Brain pericyte (primary cell): ENCODE measurements at places on chromosomes 12 and 14.

DNA sequence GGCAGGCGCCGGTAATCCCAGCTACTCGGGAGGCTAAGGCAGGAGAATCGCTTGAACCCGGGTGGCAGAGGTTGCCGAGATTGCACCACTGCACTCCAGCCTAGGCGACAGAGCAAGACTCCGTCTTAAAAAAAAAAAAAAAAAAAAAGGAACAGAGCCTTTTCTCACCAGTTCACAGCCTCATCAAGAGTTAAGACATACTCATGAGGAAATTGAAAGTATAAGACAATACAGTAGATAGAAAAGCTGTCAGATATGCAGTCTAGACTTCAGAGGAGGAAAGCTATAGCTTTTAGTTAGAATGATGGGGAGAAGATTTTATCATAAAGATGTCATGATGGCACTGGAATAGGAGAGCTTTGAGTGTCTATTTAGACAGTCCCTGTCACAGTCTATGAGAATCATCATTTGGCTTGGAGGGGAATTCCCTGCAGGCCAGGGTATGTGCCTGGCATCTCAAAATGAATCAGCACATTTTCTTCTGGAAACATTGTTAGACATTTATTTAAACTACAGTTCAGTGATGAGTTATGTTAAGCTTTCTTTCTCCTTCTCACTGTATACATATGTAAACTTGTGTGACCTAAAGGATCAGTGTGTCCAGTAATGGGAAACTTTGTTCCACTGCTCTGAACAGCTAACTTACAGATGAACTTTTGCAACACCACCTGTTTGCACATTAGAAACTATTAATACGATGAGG, 2.9 kb upstream of the RAB35 start:
- no peak for DNase-seq

DNA sequence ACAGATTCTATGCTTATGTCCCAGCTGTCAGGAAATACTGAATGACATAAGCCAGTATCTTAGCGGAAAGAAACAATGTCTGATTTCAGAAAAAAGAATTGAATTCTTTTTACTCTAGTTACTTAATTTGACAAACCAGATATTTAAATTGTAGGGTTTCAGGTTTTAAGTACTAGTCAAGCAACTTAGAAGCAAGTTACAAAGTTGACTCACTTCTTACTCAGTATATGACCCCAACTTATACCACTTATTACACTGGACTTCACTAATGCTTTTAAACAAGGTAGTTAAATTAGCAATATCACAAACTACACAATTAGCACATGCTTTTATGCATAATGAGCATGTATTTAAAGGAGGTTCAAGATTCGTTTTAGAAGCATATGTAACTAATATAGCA, 7.1 kb downstream of the GMFB start:
- DNase-seq: no peak

DNA sequence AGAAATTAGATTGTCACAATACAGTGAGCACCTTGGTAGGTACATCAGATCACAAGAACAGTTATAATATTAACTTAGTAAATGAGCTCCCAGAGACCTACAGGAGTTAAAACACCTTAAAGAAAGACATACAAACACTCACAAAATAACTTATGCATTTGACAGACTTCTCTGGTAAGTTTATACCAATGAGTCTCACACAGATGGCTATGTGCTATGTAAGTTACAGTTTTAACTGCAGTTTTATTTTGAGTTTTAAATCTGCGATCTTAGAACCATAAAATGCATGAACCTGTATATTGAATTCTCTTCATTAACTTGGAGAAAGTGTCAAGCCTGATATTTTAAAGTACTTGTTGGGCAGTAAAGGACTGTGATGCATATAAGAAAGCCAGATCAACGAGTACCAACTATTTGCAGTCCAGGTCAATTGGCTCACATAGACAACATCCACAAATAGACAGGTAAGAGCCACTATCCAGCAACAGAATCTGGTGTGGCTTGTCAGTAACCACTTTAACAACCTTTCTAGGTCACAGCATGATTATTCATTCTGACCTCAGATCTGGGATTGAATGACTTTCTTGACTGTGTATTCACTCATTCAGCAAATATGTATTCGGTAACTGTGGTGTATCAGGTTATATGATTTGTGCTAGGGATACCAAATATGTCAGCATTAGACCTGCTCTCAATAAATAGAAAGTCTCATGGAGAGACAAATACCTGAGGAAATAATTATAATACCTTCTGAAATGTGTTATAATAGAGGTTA, 856.6 kb upstream of the MGAT4C start:
- DNase-seq: no peak

- DNase-seq: no peak
Observed at GRCh38 chr14:57560681-57561080, 67.0 kb upstream of the CCDC198 start.

- DNase-seq: no peak
Observed at GRCh38 chr12:28223858-28224257, 33.6 kb downstream of the CCDC91 start.

- no peak for DNase-seq
Observed at GRCh38 chr12:109638735-109639134, 65.1 kb downstream of the MVK start.

DNA sequence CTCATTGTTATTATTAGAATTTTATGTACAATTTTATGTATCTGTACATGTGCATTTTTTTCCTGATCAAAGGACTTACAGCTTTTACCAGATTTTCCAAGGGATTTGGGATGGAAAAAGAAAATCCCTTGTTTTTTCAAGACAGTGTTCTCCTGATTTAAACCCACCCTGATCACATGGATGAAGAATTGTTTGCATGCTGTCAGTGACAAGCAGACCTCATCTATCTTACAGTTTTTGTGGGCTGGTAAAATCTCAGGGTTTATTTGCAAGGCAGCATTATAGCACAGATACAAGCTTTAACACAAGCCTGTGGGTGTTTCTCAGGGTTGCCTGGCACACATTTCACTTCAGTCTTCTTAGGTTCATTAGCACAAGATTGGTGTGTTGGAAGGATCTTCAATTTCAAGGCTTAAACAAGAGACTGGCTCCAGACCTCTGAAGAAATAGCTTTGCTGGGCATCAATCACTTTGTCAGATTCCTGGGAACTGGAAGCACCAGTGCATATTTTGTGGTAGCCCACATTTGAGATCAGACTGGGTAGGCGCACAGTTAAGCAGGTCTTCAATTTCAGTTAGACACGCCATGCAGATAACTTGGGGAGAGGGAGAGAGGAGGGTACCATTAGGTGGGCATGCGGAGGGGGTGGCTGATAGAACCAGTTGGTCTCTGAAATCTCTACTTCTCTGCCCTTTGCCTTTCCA, 118.0 kb downstream of the TBX5 start:
- no peak for DNase-seq

- DNase-seq: no peak
Observed at GRCh38 chr14:62914025-62914424, 131.2 kb downstream of the KCNH5 start.

GRCh38 chr14:99551034-99551922, 52.7 kb downstream of the CCDC85C start:
- no peak for DNase-seq

GRCh38 chr14:87131879-87132278, 861.1 kb downstream of the GALC start:
- no peak for DNase-seq

GRCh38 chr12:78977304-78977867, 112.8 kb downstream of the SYT1 start:
- no peak for DNase-seq

DNA sequence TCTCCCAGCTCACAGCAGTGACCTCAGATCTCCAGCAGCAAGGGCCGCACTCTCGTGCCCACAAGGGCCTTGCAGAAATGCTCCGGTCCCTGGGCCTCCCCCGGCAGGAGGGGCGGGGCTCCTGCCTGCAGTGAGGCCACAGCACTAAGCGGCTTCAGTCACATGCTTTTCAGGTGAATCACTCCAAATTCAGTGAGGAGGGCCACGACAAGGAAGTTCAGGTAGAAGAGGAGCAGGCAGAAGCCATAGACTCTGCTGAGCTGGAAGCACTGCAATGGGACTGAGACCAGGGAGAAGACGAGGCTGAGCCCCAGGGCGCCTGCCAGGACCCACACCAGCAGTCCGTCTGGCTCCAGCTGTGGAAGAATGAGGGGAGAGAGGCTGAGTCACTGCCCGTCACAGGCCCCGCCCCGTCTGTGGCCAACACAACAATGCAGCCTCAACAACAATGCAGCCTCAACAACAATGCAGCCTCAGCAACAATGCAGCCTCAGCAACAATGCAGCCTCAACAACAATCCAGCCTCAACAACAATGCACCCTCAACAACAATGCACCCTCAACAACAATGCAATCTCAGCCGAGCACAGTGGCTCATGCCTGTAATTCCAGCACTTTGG, 35.2 kb downstream of the SLC8B1 start:
- DNase-seq: no peak

DNA sequence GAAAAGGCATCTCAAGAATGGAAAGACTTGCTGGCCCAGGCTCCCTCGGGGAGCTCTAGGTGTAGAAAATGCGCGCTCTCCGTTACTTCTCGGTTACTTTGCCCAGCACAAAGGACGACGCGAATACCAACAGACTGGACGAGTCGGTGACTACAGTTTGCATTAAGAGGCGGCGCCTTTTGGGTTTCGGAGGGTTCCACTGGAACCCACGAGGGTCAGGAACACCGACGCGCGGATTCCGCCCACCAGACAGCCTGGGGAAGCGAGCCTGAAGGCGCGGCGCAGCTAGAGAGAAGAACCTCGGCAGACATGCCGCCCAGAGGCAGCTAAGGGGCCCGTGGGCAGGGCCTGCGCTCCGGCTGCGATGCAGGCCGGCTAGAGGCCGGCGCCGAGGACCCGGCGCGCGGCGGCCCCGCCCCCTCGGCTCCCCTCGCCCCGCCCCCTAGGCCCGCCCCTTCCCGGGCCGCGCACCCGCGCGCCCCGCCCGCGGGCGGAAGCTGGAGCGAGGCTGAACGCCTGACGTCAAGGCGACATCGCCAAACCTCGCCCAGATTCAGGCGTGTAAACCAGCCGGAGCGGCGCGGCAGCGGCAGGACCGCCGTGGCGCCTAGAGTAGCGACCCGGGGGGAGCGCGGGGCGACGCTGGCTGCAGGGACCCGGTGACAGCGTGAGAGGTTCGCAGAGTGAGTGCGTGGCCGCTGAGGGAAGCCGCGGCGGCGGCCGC, at the start of gene RAP1B:
TSS of gene RAP1B (plus strand) at position 530 of the 724 bp plus-strand sequence. CDS start 37,826 bp downstream, outside the sequence.
- DNase-seq: peak; percentile 29

- DNase-seq: no peak
Observed at GRCh38 chr14:100903672-100904185, at the start of gene RTL1. TSS of gene RTL1 (minus strand) at chr14:100903722. CDS start at chr14:100884788, 18,934 bp downstream.

DNA sequence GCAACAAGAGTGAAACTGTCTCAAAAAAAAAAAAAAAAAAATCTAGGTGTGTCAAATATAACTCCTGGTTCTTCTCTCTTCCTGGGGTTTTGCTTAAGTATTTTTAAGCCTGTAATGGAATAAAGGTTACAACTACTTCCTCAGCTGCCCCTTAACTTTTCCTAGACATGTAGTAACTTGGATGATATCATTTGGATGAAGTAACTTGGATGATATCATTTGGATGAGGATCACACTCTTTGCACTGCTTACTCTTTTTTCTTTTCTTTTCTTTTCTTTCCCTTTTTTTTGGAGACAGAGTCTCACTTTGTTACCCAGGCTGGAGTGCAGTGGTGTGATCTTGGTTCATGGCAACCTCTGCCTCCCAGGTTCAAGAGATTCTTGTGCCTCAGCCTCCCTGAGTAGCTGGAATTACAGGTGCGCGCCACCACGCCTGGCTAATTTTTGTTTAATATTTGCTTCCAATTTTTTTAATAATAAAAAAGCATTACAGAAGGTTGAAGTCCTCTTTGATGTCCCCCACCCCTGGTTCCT, 775 bp upstream of the FAM186A start:
- DNase-seq: no peak

- DNase-seq: no peak
Observed at GRCh38 chr12:116665666-116666304, 72.1 kb downstream of the SPRING1 start.

GRCh38 chr12:27899151-27899661, 73.3 kb downstream of the PTHLH start:
- peak; percentile 82 for DNase-seq

GRCh38 chr14:23057757-23058653, 685 bp upstream of the CDH24 start:
- peak; percentile 63 for DNase-seq

DNA sequence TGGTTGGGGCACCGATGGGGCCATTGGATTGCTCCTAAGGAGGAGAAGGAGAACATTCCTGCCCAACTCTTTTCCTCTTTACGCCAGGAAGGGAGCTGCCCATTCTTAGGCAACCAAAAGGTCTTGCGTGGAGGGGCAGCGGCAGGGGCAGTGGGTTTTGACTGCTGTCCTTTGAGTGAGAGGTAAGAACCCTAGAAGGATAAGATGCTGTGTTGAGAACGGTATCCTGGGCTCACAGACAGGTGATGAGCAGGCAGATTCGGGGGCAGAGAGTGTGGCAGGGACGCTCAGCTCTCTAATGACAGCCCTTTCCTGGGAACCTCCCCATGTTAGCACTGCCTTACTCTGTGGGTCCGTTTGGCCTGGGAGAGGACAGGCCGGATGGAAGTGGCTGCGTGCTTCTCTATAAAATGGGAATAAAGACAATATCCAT, 13.2 kb downstream of the LRTM2 start:
- no peak for DNase-seq

DNA sequence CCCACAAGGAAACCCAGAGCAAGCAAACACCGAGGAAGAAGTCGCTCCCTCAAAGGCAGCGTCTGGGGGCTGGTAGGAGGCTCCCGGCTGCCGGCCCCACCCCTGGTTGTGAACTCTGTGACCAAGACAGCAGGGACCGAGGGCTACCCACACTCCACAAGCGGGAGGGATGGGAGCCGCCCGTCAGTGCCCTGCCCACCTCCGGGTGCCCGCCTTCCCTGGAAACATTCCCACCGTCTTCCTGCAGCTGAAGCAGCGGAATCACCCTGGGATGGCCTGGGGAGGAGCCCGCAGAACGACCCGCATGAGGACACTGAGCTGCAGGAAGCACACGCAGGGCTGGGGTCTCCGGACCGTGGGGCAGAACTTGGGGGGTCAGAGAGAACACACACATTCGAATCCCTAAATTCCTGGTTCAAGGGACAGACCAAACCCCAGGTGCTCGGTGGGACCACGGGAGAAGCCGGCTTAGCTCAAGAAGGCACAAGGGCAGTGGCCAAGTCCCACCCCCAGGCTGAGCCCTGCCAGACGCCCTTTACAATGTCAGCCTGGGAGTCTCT, 33.5 kb upstream of the C14orf180 start:
- no peak for DNase-seq

- no peak for DNase-seq
Observed at GRCh38 chr12:3951380-3952135, 78.4 kb upstream of the PARP11 start.

- DNase-seq: no peak
Observed at GRCh38 chr12:43281563-43281962, 270.4 kb downstream of the ADAMTS20 start.
